ENCODE measurements at places on chromosomes 12 and 14.

DNA sequence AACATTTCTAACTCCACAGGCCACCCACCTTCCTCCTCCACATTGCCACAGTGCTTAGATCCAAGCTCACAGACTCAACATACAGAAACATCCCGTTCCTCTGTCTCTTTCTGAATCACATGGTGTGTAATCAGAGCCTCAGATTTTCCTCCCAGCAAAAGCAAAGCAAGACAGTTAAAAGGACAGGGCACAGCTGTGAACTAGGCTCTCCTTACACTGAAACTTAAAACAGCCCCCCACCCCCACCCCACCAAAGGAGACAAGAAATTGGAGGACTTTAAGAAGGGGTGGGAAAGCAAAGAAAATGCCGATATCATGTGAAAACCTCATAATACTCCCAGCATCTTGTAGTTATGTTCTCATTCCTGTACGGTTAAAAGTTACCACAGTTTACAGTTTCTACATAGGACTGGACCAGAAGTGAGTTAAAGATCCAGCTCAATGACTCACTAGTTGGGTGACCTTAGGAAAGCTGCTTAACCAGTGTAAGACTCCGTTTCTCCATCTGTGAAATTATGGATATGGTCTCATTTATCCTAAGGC lies 4.8 kb downstream of the YBX3 start:
- no peak for ATAC-seq

GRCh38 chr12:27747111-27747820 lies 32.8 kb upstream of the KLHL42 start:
- ATAC-seq, result peak; percentile 72

DNA sequence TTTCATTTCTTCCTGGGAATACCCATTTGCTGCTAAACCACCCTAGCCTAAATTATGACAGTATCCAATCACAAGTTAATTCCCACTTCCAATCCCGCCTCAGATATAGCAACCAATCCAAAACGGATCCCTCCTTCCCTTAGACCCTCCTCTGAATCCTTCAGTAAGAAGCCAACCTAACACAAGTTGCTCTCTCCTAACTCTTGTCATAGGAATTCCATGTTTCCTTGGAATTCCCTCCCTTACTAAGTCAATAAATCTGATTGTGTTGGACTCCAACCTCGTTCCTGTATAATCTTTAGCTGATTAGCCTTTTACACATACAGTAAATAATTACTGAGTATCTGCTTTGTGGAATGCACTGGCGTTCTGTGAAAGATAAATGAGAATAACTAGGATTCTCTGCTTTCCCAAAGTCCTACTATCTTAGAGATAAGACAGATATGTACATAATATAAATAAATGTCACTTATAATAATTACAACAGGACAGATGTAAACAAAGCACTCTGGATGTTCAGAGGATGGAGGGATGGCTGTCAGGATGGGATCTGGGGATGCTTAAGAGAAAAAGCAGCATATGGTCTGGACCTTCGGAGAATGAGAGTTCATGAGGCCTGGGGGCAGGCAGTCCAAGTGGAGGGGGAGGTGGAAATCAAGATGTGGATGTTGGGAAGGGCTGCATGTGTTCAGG lies 185.8 kb upstream of the SOX5 start:
- ATAC-seq, result no peak

GRCh38 chr14:72855913-72856312 lies 38.0 kb downstream of the DPF3 start:
- ATAC-seq, result no peak

- no peak for ATAC-seq
These were observed 136.4 kb upstream of the FAR2 start for GRCh38 chr12:29012673-29013072.

DNA sequence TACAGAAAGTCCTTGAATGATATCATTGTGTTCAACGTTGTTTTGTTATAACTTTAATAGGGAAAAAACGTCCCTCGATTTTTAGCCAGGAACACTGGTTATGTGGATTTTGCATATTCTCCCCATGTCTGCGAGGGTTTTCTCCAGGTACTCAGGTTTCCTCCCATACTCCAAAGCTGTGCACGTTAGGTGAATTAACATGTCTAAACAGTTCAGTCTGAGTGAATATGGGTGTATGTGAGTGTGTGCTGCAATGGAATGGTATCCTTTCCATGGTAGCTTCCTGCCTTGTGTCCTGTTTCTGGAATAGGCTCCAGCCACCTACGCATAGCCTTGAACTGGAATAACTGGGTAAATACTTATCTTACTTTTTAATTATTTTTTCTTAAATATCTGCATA lies 810.8 kb upstream of the ATXN7L3B start:
- no peak for ATAC-seq

- ATAC-seq, result no peak
These were observed 617.6 kb downstream of the LRFN5 start for GRCh38 chr14:42224053-42224888.

DNA sequence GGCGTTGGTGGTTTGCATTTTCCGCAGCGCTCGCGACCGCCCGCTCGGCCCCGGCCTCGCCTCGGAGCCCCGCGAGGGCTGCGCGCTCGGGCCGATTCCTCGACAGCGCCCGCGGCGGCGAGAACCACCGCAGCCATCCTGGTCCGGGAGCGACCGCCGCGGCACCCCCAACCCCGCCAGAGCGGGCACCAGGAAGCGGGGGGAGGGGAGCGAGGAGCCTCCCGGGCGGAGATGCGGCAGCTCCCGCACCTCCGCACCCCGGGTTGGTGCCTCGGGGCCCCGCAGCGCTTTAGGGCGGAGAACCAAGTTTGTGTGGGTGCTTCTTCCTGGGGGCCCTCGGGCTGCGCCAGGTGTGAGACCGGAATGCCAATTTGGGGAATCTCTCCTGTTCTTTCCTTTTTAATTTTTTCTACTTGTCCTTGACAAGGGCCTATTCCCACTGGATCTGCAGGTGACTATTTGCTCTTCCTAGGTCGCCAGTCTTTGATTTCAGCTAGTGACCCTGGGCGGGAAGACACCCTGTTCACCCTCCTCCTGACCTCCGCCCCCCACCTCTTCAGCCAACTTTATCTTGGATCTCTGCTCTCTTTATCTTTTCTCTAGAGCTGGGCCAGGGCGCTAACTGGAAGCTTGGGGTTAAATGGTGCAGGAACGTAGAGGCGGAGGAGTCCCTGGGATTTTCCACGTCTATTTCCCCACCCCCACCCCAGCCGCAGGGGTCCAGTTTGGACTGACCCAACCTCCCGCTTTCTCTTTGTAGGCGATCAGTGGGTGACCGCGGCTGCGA lies at the start of gene SOCS2:
Gene SOCS2, plus strand, starts transcription at position 751 of the 787 bp plus-strand sequence. CDS start 223 bp downstream, outside the sequence.
- ATAC-seq, result no peak

DNA sequence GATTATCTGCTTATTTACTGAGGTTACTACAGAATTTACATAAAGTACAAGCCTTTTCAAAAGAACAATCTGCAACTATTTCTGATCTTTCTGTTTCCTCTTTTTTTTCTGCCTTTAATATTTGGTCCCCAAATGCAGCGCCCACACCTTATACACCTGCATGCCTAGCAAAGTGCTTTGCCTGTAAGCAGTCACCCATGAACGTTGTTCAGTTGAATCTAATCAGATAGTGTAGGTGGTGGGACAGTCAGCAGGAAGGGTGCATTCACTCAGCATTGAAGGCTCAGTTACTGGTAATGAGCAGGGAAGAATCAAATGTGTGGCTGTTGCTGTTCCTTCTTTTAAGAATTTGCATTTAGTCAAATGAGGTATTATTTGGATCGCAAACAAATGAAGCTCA lies 108.4 kb downstream of the GPR135 start:
- no peak for ATAC-seq

- ATAC-seq, result peak; percentile 96
These were observed 12.5 kb downstream of the EGLN3 start for GRCh38 chr14:33938131-33938949.

- no peak for ATAC-seq
These were observed 96.4 kb downstream of the HECTD4 start for GRCh38 chr12:112285600-112286401.

GRCh38 chr12:81558031-81558430 lies 201.1 kb downstream of the PPFIA2 start:
- no peak for ATAC-seq

DNA sequence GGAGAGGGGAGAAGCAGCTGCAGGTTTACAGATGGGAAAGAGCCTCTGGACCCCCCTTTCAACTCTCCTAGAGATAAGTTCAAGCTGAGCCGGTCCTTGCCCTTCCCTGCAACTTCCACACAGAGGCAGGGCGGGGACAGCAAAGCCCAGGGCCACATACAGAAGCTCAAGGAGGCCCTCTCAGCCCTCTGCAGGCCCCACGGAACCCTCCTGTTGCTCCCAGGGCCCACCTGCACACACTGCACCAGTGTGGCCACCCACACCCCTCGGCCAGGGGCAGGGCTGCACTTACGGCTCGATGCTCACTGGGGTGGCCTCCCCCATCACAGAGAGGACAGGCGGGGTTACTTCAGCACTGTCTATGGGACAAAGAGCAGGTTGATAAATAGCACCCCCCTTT lies 13.0 kb upstream of the PNMA1 start:
- ATAC-seq, result no peak

DNA sequence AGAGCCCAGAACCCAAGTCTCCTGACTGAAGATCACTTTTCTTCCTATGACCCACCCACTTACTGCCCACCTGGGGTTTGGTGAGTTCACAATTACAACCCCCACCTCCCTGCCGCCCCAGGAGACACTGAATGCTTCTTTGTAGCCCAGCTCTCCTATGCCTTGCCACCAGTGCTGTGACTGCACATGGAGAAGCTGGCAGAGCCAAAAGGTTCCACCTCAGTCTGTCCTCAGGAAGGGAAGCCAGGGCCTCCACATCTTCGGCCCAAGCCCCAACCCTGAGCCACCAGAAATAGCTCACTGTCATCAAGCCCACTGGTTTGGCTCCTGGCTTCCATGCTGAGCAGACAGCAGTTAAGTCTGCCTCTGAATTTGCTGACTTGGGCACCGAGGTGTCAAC lies 25.6 kb downstream of the OTUB2 start:
- ATAC-seq, result no peak

GRCh38 chr12:64082116-64082515 lies 140.0 kb downstream of the KICS2 start:
- ATAC-seq, result no peak

- no peak for ATAC-seq
These were observed 1039.9 kb upstream of the USP15 start for GRCh38 chr12:61220337-61220736.

DNA sequence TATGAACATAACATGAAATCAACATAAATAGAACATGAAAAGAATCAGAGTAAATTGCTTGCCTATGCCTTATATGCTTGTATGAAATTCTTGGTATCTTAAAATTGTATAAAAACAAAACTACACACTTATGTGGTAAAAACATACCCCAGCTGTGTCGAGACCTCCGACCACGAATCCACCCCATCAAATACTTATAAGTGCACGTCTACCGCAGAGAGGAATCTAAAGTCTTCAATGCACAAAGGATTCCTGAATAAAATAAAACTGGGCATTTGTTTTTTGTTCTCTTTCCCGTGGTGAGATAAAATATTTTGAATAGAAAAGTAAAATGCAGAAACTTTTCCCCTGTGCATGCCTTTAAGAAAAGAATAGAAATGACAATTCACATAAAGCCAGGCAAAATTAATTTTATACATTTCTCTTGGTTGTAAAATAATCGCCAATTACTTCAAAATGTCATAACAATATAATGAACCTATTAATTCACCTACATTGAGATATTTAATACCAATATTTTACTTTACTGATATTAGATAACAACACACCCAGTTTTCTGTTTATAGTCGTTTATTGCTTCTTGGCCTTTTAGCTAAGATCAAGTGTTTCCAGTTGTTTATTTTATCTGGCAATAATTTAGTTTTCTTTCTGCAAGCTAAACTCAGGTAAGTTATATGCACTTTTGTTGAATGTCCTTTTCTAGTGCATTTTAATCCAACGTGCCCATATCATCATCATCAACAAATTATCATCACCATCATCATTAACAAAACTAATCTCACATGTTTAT lies 1.0 kb downstream of the KLRK1 start:
- ATAC-seq, result no peak

- ATAC-seq, result no peak
These were observed 58.3 kb upstream of the PTPRB start for GRCh38 chr12:70695361-70696023.

DNA sequence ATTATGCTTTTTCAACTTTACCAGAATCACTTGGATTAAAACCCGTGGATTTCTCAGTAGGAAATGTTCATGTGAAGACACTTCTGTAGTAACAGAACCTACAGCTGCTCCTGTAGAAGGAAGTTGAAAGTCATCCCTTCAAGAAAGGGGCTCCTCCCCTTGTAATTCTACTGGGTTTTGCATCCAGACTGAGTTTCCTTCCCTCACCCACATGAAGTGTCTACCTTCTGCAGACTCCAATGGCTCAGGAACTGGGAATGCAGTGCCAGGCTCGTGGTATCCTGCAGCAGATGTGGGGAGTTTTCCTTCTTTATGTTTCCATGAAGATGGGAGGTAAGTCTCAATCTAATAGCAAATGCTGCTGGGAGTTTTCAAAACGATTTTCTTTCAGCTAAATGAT lies 7.9 kb upstream of the OR10G2 start:
- no peak for ATAC-seq

- ATAC-seq, result no peak
These were observed 544.4 kb upstream of the TMEM132C start for GRCh38 chr12:127722611-127723010.

GRCh38 chr12:117036547-117036946 lies 62.7 kb downstream of the TESC start:
- no peak for ATAC-seq

- ATAC-seq, result no peak
These were observed 26.3 kb upstream of the PTGDR start for GRCh38 chr14:52241087-52241793.

DNA sequence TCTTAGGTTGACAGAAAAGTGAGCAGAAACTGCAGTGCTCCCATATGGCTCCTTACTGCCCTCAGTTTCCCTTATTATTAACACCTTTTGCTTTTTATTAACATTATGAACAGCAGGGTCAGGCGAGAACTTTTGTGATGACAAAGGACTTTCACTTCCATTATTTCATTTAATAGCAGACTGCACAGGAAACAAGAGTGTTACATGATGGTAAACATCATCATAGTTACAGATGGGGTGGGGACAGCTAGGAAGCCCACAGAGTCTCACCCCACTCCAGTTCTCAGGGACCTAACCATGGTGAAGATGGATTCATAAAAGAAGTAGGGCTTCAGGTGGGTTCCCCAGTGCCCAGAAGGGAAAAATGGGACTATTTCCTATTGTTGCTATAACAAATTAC lies 110.1 kb upstream of the PELI2 start:
- ATAC-seq, result no peak

GRCh38 chr14:92555465-92556111 lies 42.0 kb downstream of the RIN3 start:
- no peak for ATAC-seq

GRCh38 chr14:94925416-94926173 lies 155.7 kb upstream of the GSC start:
- ATAC-seq, result no peak

DNA sequence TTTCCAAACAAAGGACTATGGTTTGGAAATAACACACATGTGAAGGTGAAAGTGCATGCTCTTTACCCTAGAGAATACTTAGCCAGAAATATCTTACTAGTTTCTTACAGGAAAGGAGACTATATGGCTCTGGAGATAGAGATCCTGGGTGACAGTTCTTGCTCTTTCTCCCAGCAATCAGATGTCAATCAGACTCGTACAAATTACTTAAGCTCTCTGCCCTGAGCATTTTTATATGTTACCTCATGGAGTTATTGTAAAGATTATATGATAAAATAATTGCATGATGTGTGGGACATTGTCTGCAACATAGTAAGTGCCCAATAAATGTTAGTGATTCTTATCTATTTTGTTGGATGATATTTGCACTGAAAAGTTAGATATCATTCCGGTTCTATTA lies 76.8 kb downstream of the FAR2 start:
- no peak for ATAC-seq

Data from gastroesophageal sphincter (tissue), 4 donors.